Osteocyte (in vitro differentiated cells): ENCODE measurements at places on chromosomes 7 and 10.

- no peak for DNase-seq
- no peaks in the 10 kb centered on the region for H3K27me3 ChIP-seq
- peaks cover 8% of the 10 kb centered on the region for H3K4me1 ChIP-seq
- no peaks in the 10 kb centered on the region for H3K36me3 ChIP-seq
These were observed 249.8 kb downstream of the PTEN start for GRCh38 chr10:88113232-88113631.

DNA sequence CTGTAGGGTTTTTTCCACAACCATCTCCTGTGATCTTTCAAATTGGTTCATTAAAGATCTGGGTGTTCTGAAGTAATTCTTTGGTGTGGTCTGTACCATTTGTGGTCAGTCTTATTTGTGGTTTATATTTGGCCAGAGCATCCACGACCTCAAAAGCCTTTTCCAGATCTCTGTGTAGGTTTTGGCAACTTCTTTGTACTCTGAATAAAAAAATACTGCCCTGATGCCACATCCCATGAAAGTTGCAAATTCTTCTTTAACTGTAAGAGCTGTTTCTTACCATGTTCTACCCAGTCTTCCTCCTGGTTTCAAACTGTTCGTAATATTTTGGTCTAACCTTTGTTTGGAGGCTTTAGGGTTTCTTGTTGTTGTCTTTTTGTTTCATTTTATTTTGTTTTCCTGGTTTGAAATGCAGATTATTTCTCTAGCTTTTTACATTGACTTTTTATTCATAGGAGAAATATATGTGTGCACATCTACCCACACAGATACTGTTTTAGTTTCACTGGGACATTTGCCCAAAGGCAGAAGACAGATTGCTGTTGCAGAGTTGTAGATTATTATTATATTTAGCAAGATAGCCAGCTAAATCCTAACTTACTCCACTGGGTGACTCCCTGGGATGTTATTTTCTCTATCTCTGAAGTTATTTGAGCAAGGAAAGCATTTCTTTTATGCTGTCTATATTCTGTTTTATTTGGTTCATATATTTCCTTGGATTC is 123.2 kb upstream of the SAMD8 start:
- H3K27ac ChIP-seq: no peak overlapping the region
- H3K36me3 ChIP-seq: peaks cover 29% of the 10 kb centered on the region
- H3K4me3 ChIP-seq: no peak overlapping the region
- no peaks in the 10 kb centered on the region for H3K27me3 ChIP-seq
- H3K4me1 ChIP-seq: peaks cover 8% of the 10 kb centered on the region

DNA sequence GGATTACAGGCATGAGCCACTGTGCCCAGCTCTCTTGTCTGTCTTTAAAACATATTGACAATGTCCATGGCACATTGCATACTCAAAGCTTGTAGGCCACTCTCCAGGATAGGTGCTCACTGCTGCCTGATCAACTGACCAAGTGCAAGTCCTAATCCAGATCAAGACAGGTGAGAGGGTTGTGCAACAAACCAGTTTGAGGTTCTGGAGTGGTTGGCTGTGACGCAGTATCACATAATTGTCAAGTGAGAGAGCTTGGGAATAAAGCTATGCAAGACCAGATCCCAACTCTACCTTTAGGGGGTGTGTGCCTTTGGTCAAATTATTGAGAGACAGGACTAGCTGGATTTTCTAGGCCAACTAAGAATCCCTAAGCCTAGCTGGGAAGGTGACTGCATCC is 43.0 kb upstream of the OPN4 start:
- H3K27me3 ChIP-seq: peaks cover 29% of the 10 kb centered on the region
- H3K27ac ChIP-seq: no peak overlapping the region
- no peaks in the 10 kb centered on the region for H3K36me3 ChIP-seq
- no peak overlapping the region for H3K4me3 ChIP-seq

- no peaks in the 10 kb centered on the region for H3K36me3 ChIP-seq
- peaks cover 52% of the 10 kb centered on the region for H3K27me3 ChIP-seq
These were observed 967 bp downstream of the GAD2 start for GRCh38 chr10:26217396-26218086.

DNA sequence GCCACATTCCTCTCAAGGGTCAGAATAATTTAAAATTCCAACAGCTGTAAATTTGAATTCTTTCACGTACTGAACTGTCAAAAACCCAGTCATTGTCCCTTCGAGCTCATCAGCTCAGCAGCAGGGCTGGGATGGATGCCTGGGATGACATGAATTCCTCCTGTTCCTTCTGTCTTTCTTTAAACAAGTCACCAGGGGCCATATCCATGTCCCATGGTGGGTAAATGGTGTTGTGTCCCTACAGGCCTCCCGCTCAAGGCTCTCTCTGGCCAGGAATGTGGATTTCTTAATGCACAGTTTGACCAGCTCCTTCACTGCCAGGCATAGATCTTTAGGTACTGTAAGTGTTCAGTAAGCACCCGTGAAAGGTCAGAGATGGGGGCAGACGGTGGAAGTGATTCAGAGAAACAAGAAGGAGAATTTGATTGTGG is 13.8 kb upstream of the TECPR1 start:
- H3K27me3 ChIP-seq: no peaks in the 10 kb centered on the region
- H3K36me3 ChIP-seq: peaks cover 2% of the 10 kb centered on the region

GRCh38 chr10:30546511-30546910 is 83.0 kb downstream of the LYZL2 start:
- H3K36me3 ChIP-seq: no peaks in the 10 kb centered on the region
- no peaks in the 10 kb centered on the region for H3K4me1 ChIP-seq
- H3K27me3 ChIP-seq: peaks cover 9% of the 10 kb centered on the region
- H3K4me3 ChIP-seq: no peak overlapping the region

GRCh38 chr10:1548146-1548545 is 189.2 kb downstream of the ADARB2 start:
- DNase-seq: no peak
- H3K27me3 ChIP-seq: peaks cover 4% of the 10 kb centered on the region
- H3K4me1 ChIP-seq: peaks cover 4% of the 10 kb centered on the region
- H3K27ac ChIP-seq: no peak overlapping the region

GRCh38 chr7:140229591-140230515 is 53.1 kb upstream of the KDM7A start:
- H3K27ac ChIP-seq: no peak overlapping the region
- DNase-seq: no peak
- H3K36me3 ChIP-seq: no peaks in the 10 kb centered on the region
- H3K4me3 ChIP-seq: peak overlapping the region; percentile 64

DNA sequence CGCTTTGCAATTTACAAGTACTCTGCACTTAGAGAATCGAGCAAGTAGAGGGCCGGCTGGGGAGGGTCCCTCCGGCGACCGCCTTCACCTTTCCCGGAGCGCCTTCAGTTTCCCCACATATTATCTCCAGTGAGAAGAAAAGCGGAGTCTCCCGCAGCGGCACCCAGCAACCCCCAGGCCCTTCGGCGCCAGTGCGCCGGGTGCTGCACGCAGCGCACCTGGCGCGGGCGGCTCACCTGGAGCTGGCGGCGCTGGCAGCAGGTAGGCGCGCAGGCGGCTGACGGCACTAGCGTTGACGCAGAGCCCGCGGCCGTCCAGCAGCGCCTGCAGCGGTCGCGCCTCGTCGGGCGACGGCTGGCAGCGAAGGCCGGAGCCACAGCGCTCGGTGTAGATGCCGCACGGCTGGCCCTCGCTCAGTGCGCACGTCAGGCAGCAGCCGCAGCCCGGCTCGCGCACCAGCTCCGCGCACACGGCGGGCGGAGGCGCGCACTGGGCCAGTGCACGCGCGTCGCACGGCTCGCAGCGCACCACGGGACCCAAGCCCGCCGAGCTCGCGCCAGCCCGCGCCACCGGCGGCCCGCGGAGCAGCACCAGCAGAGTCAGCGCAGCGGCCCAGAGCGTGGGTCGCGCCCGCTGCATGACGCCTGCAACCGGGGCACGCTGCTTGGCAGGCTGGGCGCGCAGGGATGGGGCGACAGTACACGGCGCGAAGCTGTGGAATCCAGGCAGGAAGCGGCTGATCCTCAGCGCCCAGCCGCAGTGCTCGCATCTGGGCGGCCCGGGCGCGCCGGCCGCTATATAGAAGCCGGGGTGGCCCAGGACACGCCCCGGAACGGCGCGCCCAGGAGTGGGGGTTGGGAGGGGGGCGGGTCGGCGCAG is at the start of gene IGFBP3:
Gene IGFBP3, minus strand, starts transcription at position 771 of the 879 bp plus-strand sequence. Its CDS starts 132 bp downstream, at position 639.
- peaks cover 71% of the 10 kb centered on the region for H3K4me1 ChIP-seq
- H3K27ac ChIP-seq: peak within 1 kb of the TSS; percentile 63
- H3K27me3 ChIP-seq: no peaks in the 10 kb centered on the region
- H3K4me3 ChIP-seq: peak within 1 kb of the TSS; percentile 87

DNA sequence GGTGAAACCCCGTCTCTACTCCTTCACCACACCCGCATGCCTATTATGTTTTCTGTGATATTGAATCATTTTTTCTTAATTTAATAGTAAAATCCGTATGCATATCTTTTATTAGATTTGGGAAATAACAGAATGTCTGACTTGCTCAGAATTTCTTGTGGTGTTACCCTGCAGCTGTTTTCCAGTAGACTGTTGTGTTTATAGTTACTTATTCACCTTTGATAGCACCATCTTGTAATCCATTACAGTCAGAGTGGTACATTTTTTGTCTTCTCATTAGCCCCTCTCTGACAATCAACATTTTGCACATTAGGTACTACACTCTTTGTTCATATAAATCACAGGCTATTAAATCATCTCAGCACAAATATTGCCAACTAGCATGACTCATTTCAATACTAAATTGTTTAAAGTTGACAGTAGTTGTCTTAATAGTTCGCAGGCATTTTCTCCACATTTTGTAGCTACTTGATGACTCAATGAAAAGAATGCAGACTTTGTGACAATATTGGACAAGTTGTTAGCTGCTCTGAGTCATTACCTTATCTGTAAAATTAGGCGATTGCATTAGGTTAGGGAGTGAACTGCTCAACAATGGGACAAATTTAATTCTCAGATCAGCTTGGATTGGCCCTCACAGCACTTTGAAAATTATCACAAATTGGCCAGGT is 17.8 kb upstream of the SLC16A12 start:
- H3K4me1 ChIP-seq: peaks cover 20% of the 10 kb centered on the region

DNA sequence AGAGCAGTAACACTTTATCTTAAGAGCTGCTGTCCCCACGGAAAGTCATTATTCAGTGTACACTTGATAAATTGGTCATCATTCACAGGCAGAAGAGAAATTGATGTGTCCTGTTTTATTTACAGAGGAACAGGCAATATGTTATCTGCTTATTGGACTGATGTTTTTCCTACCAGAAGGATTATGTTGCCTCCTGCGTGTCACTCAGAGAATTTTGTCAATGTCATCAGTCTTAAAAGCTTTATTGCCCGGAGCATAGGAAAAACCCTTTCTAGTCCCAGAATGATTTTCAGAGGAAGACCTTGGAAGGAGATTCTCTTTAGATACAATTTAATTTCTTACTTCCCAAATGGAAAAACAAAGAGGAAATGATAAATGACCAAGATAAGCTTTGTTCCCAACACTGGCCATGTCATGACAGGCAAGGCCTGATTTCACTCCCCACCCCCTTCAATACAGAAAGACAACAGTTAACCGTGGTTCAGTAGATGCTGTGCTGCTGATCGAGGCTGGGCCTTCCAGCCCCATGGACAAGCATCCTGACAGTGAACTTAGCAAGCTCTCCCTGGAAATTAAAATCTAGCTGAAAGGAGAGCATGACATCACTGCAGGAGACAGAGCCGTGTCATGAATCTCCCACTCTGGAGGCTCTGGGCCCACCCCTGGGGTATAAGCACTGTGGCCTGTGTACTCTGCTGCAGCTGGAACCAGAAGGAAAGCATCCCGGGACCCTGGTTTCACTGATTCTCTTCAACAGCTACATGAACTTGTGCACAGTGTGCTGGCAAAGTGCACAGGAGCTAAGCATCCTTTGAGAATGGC is 118.8 kb upstream of the LYZL2 start:
- H3K27me3 ChIP-seq: no peaks in the 10 kb centered on the region
- no peak for DNase-seq
- H3K27ac ChIP-seq: no peak overlapping the region
- H3K36me3 ChIP-seq: no peaks in the 10 kb centered on the region

GRCh38 chr7:8615019-8615418 is 181.6 kb downstream of the NXPH1 start:
- no peaks in the 10 kb centered on the region for H3K36me3 ChIP-seq
- H3K4me3 ChIP-seq: no peak overlapping the region
- no peak overlapping the region for H3K27ac ChIP-seq
- no peak for DNase-seq
- H3K4me1 ChIP-seq: no peaks in the 10 kb centered on the region
- no peaks in the 10 kb centered on the region for H3K27me3 ChIP-seq

GRCh38 chr10:6022660-6023059 is 39.5 kb downstream of the IL2RA start:
- no peaks in the 10 kb centered on the region for H3K4me1 ChIP-seq
- no peak for DNase-seq

DNA sequence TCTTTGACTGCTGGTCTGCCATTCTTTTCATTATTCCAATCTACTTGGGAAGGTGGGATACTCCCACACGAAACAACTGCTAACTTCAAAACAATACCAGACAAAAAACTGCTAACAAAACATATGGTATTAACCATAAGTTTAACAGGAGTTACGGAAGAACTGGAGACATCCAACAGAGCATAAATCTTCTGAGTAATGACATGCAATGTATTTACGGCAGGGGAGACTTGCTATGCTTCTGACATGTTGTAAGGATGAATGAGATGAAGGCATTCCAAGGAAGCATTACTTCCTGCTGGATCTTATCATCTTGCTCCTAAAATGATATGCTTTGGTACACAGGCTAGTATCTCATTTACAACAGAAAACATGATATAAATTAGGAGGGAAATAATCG is 85.8 kb downstream of the ZNF92 start:
- H3K4me3 ChIP-seq: no peak overlapping the region
- no peak for DNase-seq
- H3K27me3 ChIP-seq: peaks cover 13% of the 10 kb centered on the region

- no peaks in the 10 kb centered on the region for H3K27me3 ChIP-seq
- no peaks in the 10 kb centered on the region for H3K36me3 ChIP-seq
- H3K4me3 ChIP-seq: no peak overlapping the region
- no peak overlapping the region for H3K27ac ChIP-seq
- DNase-seq: no peak
These were observed 3.7 kb upstream of the DNAJC12 start for GRCh38 chr10:67841737-67842136.

GRCh38 chr10:99895867-99896266 is 113.4 kb downstream of the ABCC2 start:
- no peak overlapping the region for H3K4me3 ChIP-seq
- H3K27me3 ChIP-seq: no peaks in the 10 kb centered on the region
- DNase-seq: no peak
- no peak overlapping the region for H3K27ac ChIP-seq
- no peaks in the 10 kb centered on the region for H3K4me1 ChIP-seq

DNA sequence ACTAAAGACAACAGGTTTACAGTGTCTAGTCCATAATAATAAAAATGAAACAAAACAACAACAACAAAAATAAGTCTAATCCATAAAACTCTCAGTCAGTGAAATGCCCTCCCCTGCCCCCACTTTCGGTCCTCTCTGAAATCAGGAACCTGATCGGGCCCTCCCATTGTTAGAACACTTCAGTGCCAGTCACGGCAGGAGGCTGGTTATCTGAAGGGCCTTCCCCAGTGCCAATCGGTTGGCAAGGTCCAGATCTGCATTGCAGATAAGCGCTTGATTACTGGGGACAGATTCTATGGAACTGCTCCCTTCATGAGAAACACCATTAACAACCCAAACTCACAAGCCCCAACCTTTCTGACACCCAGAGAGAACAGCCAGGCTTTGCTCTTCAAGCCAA is 72.2 kb upstream of the EEPD1 start:
- no peak overlapping the region for H3K4me3 ChIP-seq
- H3K27ac ChIP-seq: no peak overlapping the region
- DNase-seq: no peak
- H3K36me3 ChIP-seq: no peaks in the 10 kb centered on the region

GRCh38 chr7:30771880-30772425 is 736 bp downstream of the MINDY4 start:
- peaks cover 8% of the 10 kb centered on the region for H3K27me3 ChIP-seq
- DNase-seq: no peak
- peaks cover 15% of the 10 kb centered on the region for H3K4me1 ChIP-seq
- no peaks in the 10 kb centered on the region for H3K36me3 ChIP-seq
- H3K27ac ChIP-seq: peak overlapping the region; percentile 74
- H3K4me3 ChIP-seq: peak overlapping the region; percentile 78
